ENCODE measurements at places on chromosomes 4 and X.

GRCh38 chrX:15769300-15769954 is 20.9 kb upstream of the ZRSR2 start:
- DNase-seq = no peak

DNA sequence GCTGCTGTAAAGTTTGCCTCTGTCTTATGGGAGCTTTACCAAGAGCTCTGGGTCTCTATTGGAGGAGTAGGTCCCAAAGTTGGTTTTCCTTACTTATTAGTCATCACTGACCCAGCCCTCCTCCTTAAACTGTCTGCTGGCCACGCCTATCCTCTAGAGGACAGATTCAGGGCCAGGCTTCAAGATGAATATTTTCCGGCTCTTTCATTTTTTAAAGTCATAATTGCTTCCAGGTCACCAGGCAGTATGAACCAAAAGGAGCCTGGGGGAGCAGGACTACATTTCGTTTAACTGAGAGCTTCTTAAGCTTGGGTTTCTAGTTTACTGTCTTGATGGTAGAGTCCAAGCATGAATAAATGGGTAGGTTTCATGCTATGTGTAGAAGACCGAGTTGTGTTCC is 13.7 kb downstream of the BCORL1 start:
- peak; percentile 47 for DNase-seq

GRCh38 chrX:131895807-131896206 is 127.3 kb upstream of the STK26 start:
- DNase-seq = no peak

DNA sequence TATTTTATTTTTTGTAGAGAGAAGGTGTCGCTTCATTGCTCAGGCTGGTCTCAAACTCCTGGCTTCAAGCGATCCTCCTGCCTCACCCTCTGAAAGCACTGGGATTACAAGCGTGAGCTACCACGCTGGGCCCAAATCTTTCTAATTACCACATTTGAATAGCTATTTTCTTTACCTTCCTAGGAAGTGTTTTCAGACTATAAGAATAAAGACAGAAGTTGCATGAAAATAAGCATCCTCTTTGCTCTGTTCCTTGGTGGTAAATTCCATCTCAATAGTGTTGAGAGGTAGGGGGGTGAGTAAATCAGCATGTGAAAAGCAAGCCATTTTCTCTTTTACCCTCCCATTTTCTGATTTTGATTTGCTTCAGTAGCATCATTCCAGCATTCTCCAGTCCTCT is 122.4 kb downstream of the LARP7 start:
- DNase-seq = no peak

DNA sequence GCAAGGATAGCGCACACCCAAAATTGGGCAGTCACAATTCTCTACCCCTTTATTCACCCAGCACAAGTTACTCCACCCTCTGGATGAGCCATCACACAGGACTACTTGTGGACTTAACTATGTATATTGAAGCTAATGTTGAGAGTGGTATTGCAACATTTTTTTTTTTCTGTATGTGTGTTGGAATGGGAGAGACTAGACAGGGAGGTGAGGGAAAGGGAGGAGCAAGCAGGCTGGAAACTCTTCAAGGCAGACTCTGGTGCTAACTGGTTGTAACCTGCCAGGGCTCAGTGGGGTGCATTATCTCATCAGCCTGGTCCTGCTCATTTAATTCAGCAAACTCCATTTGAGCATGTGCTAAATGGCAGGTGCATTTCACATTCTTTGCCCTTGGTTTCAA is 18.4 kb upstream of the CWH43 start:
- DNase-seq = no peak

GRCh38 chr4:160143574-160143973 is 1040.7 kb downstream of the RAPGEF2 start:
- DNase-seq = no peak

- no peak for DNase-seq
These were observed 129.7 kb upstream of the EDNRA start for GRCh38 chr4:147351083-147351787.

- no peak for DNase-seq
These were observed 11.3 kb downstream of the CETN2 start for GRCh38 chrX:152819266-152819665.

DNA sequence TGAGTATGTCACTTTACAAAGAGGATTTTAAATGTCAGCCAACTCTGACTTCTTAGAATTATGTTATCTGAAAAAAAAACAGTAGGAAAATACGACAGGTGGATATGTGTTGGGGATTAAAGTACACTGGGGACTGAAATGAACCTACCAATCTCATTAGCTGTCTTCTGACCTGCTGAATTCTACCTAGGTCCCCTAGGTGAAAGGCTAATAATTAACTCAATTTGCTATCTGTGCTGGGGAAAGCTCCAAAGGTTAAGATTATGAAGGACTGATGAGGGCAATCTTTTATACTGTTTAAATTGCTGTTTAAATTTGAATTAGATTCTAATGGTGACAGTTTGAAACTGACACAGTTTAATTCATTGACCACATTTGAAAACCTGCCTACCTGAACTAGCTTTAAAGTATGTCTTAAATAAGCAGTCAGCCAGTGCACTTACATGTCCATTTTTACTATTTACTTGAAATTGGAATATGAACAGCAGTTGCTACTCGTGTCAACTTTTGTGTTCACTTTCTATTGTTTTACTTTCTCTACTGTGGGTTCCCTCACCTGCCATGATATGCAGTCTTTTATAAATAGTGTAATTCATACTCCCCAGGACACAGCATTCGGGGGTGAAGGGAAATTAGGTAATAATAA is 977.3 kb downstream of the C4orf33 start:
- DNase-seq = no peak

- DNase-seq = no peak
These were observed 118.6 kb upstream of the PLAC1 start for GRCh38 chrX:134776850-134777370.

- DNase-seq = peak; percentile 51
These were observed 76.9 kb downstream of the CAMK2D start for GRCh38 chr4:113684534-113685091.

- no peak for DNase-seq
These were observed 600.3 kb downstream of the MID1IP1 start for GRCh38 chrX:39401483-39402110.

- no peak for DNase-seq
These were observed 893.7 kb upstream of the SLIT2 start for GRCh38 chr4:19358015-19358414.

GRCh38 chr4:101346351-101347266 is 717 bp downstream of the PPP3CA start:
- no peak for DNase-seq

DNA sequence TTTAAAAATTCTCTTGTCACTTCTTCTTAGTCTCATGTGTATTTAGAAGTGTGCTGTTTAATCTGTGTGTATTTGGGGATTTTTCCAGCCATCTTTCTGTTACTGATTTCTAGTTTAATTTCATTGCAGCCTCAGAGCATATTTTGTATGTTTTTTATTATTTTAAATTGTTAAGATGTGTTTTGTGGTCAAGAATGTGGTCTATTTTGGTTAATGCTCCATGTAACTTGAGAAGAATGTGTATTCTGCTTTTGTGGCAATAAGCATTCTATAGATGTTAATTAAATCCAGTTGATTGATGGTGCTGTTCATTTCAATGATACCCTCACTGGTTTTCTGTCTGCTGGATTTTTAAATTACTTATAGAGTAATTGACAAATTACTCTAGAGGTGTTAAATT is 38.9 kb downstream of the ANXA10 start:
- no peak for DNase-seq

GRCh38 chrX:71510161-71510560 is 22.7 kb upstream of the OGT start:
- no peak for DNase-seq

DNA sequence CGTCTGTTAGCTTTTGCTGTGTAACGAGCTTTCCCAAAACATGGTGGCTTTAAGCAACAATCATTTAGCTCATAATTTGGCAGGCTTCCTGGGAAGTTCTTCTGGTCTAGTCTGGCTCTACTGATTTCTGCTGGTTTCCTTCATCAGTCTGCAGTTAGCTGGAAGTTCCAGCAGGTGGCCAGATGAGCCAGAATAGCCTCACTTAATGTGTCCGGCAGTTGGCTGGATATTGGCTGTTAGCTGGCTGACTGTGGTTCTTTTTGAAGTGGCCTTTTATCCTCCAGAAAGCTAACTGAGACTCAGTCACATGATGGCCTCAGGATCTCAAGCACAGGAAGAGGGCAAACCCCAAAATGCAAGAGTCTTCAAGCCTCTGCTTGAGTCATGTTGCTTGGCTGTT is 34.9 kb downstream of the FTHL17 start:
- peak; percentile 6 for DNase-seq

All from GM04503 (cell line).